Stimulated activated CD8-positive, alpha-beta memory T cell treated with anti-CD3 and anti-CD28 coated beads, Interleukin-2, amount 100 ng/mL, for 1 hour (primary cell): ENCODE measurements at places on chromosomes 6 and 20.

GRCh38 chr6:1605893-1606779 lies 3.6 kb upstream of the FOXC1 start:
- no peak for DNase-seq

DNA sequence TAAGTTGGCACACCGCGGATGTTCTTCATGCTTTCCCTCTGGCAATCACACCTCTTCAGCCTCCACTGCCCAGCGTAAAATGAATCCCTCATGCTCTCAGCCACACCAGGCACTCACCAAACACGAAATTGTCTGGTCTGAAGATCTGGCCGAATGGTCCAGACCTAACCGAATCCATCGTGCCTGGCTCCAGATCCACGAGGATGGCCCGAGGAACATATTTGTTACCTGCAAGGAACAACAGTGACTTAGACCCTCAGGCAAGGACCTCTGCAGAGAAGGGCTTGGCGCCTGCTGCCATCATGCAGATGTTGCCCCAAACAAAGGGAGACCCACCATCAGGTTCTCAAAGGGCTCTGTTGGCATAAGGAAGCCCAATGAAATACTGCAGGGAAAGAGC lies 1.4 kb downstream of the TUBB2B start:
- no peak for DNase-seq

DNA sequence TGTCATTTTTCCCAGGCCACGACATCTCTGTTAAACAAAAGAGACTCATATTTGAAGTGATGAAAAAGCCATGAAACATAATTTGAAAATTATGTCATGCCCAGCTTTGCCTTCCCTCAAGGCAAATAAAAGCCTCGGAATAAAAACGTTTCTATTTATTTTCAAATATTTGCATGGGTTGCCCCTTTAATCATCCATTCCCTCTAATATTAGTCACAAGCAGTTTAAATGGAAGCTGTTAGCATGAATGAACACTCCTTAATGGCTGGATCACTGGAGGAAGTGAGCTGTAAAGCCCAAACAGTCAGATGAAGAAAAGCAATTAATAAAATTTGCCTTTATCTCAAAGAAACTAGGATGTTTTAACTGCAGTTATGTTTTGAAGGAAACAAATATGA lies 69.3 kb upstream of the STMND1 start:
- DNase-seq = no peak

DNA sequence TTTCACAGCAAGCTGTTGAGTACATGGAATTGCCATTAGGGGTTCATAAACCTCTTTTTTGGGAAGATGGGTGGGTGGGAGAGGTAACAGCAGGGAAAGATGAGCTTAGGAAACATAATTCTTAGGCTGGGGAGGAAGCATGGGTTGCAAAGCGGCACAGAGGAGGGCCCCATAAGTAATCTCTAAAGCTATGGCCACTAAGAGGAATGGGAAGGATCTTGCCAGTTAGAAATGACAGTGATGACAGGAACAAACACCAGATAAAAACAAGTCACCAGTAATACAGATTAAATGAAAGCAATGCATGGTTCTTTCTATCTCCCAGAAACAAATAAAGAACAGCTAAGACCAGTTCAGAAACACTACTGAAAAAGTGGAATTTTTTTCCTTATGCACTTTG lies 31.0 kb upstream of the PRELID3B start:
- DNase-seq = no peak

DNA sequence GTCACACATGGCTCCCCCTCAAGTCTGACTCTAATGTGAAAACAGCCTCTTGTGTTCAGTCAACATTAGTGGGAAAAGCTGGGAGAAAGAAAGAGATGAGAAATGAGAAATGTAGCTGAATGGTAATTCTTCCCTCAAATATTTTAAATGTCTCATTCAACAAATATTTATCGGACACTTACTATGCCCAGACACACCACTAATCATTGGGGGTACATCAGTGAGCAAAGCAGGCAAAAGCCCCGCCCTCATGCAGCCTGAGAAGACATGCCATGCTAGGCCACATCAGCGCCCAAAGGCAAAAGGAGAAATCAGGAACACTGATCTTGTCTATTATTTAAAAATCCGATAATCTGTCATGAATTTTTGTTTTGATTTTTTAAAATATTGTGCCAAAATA lies 89.9 kb upstream of the ASF1A start:
- no peak for DNase-seq

DNA sequence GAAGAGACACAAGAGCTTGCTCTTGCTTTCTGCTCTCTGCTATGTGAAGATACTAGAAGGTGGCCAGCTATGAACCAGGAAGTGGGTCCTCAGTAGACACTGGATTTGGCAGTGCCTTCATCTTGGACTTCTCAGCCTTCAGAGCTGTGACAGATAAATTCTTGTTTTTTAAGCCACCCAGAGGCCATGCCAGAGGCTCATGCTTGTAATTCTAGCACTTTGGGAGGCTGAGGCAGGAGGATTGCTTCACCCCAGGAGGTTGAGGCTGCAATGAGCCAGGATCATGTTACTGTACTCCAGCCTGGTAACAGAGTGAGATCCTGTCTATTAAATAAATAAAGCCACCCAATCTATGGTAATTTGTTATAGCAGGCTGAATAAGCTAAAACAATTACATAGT lies 185.5 kb upstream of the SALL4 start:
- DNase-seq = no peak

DNA sequence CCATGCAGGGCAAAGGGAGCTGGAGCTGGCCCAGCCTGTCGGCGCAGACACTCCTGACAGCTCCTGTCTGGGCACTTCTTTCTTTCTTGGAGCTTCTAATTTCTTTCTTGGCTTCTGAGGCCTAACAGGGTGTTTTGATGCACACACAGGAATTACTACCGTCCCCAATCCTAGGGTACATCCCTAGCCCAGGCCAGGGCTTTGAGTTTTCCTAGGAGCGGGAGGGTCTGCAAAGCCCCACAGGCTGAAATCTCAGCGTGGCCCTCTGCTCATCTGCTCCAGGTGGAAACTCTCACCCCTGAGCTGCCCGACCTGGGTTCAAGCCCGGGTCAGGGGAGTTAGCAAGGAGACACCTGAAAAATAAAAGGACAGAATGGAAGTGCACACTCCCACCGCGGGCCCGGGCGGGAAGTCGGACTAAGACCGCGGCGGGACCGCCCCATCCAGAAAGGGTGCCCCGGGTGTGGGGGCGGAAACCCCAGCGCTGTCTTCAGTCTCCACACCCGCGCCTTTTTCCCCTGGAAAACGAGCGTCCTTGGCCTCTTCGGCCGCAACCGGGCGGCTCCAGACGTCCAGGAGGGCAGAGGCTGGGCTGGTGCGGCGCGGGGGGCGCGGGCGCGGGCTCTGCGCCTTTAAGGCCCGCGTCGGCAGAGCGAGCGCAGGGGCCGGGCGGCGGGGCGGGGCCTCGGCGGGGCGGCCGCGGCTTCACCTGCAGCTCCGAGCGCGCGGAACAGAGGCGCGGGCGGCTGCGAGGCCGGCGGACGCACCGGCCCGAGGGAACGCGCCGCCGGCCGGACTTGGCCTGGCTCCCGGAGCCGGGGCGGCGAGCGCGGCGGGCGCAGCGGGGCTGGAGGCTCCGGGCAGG lies at the start of gene CDH4:
Gene CDH4 (plus strand): TSS at position 733 of the 865 bp plus-strand sequence.
- DNase-seq = no peak

DNA sequence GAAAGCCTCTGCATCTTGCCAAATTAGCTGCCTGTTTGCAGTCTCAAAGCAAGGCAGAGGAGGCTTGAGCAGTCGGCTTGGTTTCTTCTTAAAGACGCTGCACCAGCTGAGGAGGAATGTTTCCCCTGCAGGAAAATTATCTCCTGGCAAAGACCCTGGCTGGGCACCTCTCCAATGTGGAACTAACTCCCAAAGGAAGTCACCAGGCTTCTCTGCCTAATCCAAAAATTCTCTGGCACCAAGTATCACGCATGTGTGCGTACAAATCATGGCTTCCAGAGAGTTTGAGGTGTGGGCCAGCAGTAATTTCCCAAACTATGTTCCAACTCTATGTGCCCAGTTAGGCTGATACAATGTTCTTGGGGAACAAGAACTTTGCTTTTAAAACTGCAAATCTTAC lies 176.2 kb downstream of the KIF16B start:
- DNase-seq = no peak

GRCh38 chr6:158039178-158039557 lies 57.5 kb downstream of the SYNJ2 start:
- no peak for DNase-seq

DNA sequence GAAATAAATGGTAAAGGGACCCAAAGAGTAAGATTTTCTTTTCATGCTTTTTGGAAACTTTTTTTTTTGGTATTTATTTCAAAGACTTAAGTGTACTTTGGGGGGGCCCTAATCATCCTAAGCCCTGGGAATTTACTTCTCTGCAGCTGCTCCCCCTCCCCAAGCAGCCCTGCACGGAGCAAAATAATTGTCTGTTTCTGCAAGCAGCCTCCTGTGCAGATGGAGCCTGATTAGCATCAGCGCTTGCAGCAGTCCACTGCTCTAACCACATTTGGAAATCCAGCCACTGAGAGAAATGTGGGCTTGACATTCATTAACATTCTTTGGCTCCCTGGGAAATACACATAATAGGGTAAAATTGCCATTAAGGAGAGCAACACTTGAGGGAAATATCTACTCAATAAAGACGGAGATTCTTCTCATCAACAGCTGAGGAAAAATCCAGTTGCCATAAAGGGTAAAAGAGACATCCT lies 309.2 kb upstream of the MAP3K7 start:
- no peak for DNase-seq

- DNase-seq = no peak
These were observed 18.5 kb downstream of the POM121L2 start for GRCh38 chr6:27293436-27294098.

DNA sequence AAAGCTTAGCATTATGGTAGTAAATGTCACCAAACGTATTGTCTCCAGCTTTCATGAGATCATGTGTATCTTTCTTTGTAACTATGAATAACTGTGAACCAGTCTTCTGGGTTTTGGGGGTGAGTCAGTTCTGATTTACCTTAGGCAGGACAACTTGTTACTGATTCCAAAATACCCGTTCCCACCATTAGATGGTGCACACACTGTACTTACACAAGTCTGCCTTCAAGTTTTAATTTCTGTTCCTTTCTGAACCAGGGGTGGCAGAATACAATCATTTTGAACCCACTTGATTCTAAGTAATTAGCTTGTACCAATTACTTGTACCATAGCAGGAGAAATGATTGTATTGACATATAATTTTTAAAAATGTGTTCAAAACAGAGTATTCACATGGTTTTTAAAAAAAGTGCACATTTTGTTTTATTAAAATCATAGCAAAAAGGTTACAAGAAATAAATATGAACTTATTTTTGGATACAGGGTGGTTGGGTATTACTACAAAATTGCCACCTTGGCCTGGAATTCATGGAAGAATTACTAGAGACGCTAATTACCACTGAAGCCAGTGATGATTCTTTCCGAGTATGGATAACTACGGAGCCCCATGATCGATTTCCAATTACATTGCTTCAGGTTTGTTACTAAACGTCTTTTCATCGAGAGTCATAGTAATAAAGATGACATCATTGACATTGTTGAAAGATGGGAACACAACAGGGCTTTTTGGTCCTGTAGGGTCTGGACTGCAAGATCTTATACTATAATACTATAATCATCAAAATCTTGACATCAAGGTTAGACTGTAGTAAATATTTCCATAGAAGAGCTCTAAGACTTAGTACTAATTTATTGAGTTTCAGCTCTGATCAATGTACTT lies 75.2 kb upstream of the GLP1R start:
- no peak for DNase-seq

DNA sequence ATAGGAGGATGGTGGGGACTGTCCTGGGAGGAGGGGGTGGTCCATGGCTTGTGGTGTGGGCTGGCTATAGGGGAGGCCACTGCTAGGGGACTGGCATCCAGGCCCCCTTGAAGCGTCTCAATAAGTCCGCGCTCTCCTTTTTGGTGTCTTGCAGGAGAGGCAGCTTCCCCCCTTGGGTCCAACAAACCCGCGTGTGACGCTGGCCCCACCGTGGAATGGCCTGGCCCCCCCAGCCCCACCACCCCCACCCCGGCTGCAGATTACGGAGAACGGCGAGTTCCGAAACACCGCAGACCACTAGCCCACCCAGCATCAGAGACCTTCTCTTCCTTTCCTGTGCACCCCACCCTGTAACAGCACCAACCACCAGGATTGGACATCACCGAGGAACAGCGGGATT lies 2.8 kb upstream of the ZBTB9 start:
- no peak for DNase-seq

GRCh38 chr6:90219209-90219985 lies 77.2 kb downstream of the BACH2 start:
- DNase-seq = no peak

DNA sequence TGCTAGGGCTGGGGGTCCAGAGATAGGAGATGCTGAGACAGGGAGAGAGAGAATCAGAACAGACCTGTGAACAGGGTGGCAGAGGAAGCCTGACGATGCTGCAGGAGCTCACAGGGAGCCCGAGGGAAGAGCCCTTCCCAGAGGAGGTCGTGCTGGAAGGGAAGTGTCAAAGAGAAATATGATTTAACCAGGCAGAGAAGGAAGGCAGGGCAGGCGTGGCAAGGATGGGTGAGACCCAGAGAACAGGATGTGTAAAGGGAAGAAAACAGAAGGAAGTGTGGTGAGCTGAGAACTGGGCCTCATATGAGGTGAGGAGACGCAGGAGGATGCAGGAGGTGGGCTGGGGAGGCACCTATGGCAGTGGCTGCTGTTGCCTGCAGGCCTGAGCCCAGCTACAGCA lies 105.6 kb downstream of the ZDHHC14 start:
- DNase-seq = no peak

DNA sequence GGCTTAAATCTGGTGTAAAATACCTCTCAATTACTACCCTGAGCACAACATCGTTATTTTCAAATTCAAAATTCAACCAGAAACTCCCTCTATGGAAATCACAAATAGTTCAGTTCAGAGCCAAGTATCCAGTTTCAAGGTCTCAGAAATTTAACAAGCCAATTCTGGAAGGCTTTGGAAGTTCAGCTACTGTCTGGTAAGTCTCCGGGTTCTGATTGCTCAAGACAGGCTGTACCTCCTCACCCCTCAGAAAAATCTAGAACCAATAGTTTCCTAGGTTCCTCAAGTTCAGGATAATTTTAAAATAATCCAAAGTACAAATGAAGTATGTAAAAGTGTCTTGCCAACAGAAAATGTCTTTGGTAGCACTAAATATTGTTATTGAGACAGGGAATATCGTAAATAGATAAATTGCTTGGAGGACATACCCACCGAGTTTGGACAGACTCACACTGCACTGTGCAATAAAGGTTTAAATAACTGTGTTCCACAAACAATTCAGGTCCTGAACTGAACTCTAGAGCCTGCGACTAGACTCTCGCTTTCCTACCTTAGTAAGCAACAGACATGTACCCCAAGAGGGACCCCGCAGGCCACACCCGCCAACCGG lies 729 bp downstream of the ATG5 start:
- DNase-seq = no peak

GRCh38 chr6:128380891-128381290 lies 139.5 kb downstream of the PTPRK start:
- DNase-seq = no peak
